Activated T-helper 1 cell treated with Interleukin-2 at 50 U/mL for 16 hours (primary cell): ENCODE measurements at places on chromosomes 13 and 19.

DNA sequence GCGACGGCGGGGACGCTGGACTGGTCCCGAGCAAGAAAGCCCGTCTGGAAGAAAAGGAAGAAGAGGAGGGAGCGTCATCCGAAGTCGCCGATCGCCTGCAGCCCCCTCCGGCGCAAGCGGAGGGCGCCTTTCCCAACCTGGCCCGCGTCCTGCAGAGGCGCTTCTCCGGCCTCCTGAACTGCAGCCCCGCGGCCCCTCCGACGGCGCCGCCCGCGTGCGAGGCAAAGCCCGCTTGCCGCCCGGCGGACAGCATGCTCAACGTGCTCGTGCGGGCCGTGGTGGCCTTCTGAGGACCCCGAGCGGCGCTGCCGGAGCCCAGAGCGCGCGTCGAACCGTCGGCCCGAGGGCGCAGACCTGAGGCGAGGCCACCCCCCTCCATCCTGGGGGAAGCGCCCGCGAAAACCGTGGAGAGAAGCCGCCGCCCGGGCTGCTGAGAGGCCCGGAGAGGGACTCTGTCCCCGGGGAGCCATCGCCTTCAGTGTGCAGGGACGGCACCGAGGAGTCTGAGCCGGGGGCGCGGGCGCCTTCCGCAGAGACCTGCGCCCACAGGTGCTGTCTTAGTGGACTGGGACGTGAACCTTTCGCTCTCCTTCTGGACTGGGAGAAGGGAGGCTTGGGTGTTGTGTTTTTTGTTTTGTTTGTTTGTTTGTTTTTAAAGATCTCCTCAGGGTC, 3.5 kb downstream of the IER2 start:
- no peak for DNase-seq

GRCh38 chr13:108681986-108682575, 52.7 kb downstream of the MYO16 start:
- DNase-seq = no peak

GRCh38 chr13:53020764-53021335, 7.8 kb upstream of the OLFM4 start:
- DNase-seq = no peak

- no peak for DNase-seq
Measured at GRCh38 chr13:110626521-110626920, 11.2 kb downstream of the NAXD start.

- no peak for DNase-seq
Measured at GRCh38 chr13:67440236-67440975, 210.3 kb upstream of the PCDH9 start.

GRCh38 chr19:347946-348861, 3.6 kb upstream of the MIER2 start:
- DNase-seq = no peak

- DNase-seq = no peak
Measured at GRCh38 chr13:27043013-27043412, 128.6 kb downstream of the USP12 start.

DNA sequence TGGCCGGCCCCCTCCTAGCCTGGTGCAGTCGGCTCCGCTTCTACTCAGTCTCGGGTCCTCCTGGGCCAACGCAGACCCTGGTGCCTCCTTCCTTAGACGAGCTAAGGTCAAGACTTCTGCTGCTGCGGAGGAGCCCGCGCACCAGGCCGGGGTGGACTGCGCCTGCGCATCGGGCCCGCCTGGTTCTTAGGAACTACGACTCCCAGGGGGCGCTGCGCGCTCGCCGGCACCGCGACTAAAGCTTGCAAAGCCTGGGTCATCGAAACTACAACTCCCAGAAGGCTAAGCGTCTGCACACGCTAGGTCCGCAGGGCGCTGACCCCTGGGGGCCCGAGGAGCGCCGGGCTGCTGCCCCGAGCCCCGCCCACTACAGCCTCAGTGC, at the start of gene ZNF835:
ZNF835 (minus strand) TSS at position 145 of the 382 bp plus-strand sequence. CDS start 6,559 bp downstream, outside the sequence.
- peak; percentile 63 for DNase-seq

GRCh38 chr13:29454931-29455481, 140.5 kb downstream of the SLC7A1 start:
- no peak for DNase-seq

GRCh38 chr13:29530901-29531300, 64.6 kb downstream of the SLC7A1 start:
- no peak for DNase-seq

- no peak for DNase-seq
Measured at GRCh38 chr19:41734585-41734984, 20.7 kb upstream of the CEACAM6 start.

DNA sequence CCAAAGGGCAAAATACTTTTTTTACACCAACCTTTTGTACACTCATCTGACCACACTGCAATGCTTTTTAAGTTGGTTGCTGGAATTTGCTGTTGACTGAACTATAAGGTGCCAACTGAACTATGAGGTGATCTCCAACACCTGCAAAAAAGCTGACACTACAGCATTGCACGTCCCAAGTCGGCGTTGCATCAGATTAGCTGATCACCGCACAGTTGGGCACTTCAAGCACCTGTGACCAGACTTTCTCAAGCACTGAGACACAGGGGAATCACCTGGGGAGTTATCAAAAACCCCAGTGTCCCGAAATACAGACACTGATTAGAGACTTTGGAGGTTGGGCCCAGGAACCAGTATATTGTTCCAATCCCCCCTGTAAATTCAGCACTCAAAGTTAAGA, 1.1 kb downstream of the NLRP11 start:
- no peak for DNase-seq

- DNase-seq = no peak
Measured at GRCh38 chr19:9901020-9901419, 35.3 kb downstream of the OLFM2 start.

DNA sequence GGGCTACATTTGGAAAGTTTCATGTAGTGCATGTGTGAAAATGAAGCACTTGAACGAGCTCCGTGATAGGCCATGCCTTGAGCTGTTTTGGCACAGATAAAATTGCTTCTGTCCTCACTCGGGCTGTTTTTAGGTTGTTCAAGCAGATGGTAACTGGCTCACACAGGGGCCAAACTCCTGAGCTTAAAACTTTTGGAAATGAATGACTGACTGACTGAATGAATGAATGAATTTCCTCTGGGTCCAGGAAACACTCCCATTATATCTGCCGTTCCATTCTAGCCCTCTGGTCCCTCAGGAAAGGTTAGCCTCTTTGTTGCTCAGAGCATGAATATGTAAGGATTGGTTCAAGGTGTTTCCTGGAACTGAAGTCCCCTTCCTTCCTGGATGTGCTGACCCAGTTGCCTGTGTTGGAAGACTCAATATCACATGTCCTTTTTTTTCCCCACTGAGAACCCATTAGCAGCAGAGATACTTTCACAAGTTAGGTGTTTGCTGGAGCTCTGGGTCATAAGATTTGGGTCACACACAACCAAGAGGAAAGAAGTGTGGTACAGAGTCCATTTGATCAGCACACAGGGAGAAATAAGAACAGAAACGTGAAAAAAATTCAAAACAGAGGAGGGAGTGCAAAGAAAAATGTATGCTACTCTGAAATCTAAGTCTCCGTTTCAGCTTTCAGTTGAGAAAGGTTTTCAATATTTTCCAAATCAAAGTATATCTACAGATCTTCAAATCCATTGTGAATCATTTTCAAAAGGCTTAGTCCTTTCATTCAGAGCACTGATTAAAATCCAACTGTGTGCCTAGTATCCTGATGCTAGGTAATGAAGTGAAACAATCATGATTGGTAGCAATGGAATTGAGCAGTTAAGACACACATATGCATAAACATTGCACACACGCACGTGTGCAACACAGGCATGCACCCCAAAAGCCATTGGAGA, 18.9 kb downstream of the MBNL2 start:
- no peak for DNase-seq

GRCh38 chr13:31048521-31048920, 113.2 kb downstream of the HSPH1 start:
- no peak for DNase-seq

DNA sequence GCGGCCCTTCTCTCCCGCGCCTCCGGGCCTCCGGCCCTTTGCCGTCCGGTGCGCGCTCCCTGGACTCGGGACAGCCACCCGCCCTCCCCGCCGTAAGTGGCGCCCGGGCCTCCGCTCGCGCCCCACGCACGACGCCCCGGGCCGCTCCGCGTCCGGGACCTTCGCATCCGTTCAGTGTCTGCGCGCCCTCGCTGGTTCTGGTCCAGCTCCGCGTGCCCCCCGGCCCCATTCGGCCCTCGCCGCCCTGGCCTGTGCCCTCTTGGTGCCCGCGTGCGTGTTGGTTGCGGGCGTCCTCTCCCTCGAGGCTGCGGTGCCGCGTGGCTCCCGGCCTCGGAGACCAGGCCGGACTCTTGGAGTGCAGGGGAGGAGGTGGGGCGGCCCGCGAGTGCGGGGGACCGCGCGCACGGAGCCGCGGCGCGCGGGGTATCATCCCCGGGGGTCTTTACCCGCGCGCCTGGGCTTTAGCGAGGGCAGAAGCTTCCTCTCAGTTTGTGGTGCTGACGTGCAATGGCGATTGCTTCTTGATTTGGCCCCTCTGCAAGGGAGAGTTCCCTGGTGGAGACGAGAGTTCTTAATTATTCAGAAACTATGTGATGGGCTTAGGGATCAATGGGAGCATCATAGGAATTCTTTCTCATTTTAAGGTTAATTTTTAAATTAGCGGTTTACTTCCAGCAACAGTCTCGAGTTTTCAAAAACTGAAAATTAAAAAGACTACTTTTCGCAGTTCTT, 757 bp downstream of the WASF3 start:
- DNase-seq = no peak

DNA sequence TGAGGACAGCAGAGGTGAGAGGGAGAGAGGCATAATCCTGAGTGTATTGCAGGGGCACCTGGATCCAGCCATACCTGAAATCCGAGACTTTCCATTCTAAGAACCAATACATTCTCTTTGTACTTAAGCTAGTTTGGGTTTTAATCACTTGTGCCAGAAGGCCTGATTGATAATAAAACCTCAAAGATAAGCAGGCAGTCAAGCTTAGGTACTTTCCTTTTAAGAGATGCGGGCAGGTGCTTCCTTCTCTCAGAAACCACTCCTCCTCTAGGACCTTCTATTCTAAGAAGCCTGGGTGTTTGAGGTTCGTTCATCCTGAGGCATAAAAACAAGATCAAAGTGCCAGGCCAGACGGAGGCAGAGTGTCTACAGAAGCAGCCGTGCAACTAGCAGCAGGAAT, 22.2 kb downstream of the FAM187B start:
- peak; percentile 43 for DNase-seq

DNA sequence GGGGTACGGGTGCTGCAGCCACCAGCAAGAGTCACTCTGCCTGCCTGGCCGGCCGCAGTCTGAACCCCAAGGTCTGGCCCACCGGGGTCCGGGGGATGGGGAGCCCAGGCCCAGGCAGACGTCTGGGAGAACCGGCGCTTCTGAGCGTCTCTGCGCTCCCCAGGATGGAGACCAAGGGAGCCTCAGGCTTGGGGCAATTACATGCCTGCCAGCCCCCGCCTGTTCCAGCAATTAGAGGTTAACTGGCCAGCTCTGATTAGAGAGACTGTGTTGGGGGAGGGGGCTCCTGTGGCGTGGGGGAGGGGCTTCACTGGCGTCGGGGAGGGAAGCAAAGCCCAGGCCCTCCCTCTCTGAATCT, 11.9 kb downstream of the MEIS3 start:
- no peak for DNase-seq

DNA sequence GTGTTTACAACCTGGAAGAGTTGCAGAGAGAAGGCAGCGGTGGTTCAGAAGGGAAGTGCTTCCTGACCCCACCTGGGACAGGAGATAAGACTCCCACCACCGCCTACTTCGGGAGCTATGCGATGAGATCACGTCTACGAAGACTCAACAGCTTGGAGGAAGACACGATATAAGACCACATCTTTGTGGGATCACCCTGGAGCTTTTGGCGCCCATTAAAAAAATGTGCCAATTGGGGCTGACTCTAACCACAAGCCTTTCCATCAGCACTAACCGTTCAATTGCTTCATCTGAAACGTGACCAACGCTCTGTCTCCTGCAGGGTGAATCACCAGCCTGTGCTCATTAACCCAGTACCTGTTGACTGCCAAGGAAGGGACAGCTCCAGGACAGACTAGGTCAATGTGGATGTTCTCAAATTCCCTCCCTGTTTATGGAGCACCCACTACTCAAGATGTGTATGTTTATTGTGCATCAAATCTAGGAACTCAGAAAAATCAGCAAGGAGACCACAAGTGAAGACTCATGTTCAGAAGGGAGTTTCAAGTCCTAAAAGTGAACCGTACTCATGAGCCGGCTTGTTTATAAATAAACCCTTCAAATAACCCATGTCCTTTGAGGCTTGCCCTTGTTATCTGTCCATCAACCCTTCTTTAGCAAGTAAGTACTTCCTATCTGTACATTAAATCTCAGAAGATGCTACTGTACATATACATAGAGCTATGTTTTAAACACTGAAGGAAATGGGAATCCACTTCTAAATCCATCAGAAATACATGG, 67.5 kb downstream of the LATS2 start:
- DNase-seq = no peak

- DNase-seq = peak; percentile 27
Measured at GRCh38 chr19:41575998-41576397, at the start of gene CEACAM21. Gene CEACAM21 (plus strand): TSS chr19:41576166. CDS start chr19:41576275, 109 bp downstream.

GRCh38 chr13:114010401-114011101, 36.7 kb upstream of the C13orf46 start:
- DNase-seq = no peak

- no peak for DNase-seq
Measured at GRCh38 chr13:58950911-58951310, 1212.8 kb downstream of the DIAPH3 start.

GRCh38 chr19:9323557-9323918, 441 bp upstream of the ZNF559 start:
- DNase-seq = no peak

- no peak for DNase-seq
Measured at GRCh38 chr13:100767192-100767591, 92.6 kb upstream of the TMTC4 start.

- no peak for DNase-seq
Measured at GRCh38 chr13:101231751-101232428, 184.4 kb downstream of the NALCN start.

- DNase-seq = no peak
Measured at GRCh38 chr13:59352600-59352999, 811.1 kb downstream of the DIAPH3 start.

- no peak for DNase-seq
Measured at GRCh38 chr13:97003071-97003470, 8.8 kb upstream of the OXGR1 start.

DNA sequence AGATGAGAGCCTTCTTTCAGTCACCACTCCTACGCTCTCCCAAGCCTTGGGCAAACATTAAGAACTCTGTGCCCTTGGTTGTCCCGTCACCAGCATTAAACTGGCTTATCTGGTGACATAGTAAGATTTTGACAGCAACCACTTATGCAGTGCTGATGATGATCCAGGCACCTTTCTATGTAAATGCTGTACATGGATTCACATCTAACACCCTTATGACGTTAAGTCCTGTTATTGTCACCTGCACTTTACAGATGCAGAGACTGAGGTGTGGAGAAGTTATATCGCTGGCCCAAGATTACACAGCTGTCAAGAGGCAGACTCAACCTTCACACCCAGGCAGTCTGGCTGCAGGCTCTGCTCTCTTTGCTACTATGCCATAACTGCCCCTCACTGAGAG, 25.0 kb downstream of the RASL11A start:
- no peak for DNase-seq

GRCh38 chr13:51280379-51280940, 58.3 kb downstream of the FAM124A start:
- DNase-seq = no peak
